Hepatocyte (in vitro differentiated cells): ENCODE measurements at places on chromosomes 1 and 21. TPM values are rescaled to one million over a fixed set of nuclear protein-coding genes. Genes with fewer than 3 reads are reported as not detected.

SLC45A1 gene
- total RNA-seq = 0.24 and 0.27 TPM in 2 replicates

DNA sequence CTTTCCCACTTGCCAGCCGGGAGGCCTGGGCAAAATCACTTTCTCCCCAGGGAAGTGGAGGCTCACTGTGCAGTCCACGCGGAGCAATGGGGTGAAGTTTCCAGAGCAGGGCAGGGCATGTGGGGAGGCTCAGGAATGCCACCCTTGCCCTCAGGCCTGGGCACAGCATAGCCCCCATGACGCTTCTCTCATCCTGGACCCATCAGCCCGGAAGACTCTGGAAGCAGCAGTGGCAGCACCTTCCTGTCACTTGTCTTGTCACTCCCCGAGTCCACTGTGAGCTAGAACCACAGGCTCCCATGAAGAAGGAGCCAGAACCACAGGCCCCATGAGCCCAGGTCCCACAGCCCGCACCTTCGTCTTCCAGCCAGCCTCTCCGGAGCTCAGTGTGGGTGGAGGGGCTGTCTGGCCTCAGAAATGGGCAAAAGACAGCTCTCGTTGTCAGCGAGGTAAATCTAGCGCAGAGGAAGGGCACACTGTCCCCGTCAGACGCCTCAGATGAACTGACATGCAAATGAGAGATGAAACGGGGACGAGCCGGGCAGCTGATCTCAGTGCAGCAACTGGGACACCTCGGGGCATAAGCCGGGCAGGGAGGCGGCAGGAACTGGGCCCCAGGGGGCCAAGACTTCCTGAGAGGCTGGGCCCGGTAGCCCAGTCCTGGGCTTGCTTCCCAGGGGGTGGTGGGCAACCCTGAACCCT lies 6.1 kb downstream of the PDE9A start:
- DNase-seq = no peak
- H3K4me1 ChIP-seq = peaks cover 20% of the 10 kb centered on the region
- H3K27me3 ChIP-seq = no peaks in the 10 kb centered on the region
- H3K27ac ChIP-seq = no peak overlapping the region
- H3K4me3 ChIP-seq = no peak overlapping the region

GRCh38 chr1:19436716-19437476 lies 48.4 kb downstream of the CAPZB start:
- no peaks in the 10 kb centered on the region for H3K36me3 ChIP-seq
- peak; percentile 69 for DNase-seq
- peaks cover 72% of the 10 kb centered on the region for H3K4me1 ChIP-seq
- no peak overlapping the region for H3K4me3 ChIP-seq
- H3K27ac ChIP-seq = peak overlapping the region; percentile 65

GRCh38 chr1:229563241-229563640 lies 4.7 kb upstream of the ABCB10 start:
- DNase-seq = no peak
- H3K4me1 ChIP-seq = peaks cover 5% of the 10 kb centered on the region
- H3K36me3 ChIP-seq = no peaks in the 10 kb centered on the region
- H3K27ac ChIP-seq = no peak overlapping the region

GRCh38 chr1:218493986-218494385 lies 148.8 kb downstream of the TGFB2 start:
- H3K4me3 ChIP-seq = no peak overlapping the region
- H3K4me1 ChIP-seq = no peaks in the 10 kb centered on the region
- DNase-seq = no peak
- no peaks in the 10 kb centered on the region for H3K36me3 ChIP-seq
- H3K27ac ChIP-seq = no peak overlapping the region

DNA sequence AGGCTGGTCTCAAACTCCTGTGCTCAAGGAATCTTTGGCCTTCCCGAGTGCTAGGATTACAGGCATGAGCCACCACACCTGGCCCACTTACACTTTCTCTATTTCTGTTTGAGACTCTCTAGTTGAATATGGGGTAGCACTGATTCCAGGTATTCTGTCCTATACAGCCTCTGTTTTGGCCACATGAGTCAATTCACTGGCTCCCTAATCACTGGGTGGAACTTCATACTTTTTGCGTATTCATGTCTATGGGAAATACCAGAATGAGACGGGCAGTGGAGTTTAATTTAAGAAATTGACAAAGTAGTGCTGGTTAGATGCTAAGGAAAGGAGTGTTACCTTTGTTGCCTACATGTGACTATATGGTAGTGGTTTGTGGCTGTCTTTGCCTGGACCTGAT lies 35.5 kb downstream of the MACF1 start:
- no peak for DNase-seq
- H3K27ac ChIP-seq = no peak overlapping the region
- H3K36me3 ChIP-seq = no peaks in the 10 kb centered on the region
- no peaks in the 10 kb centered on the region for H3K27me3 ChIP-seq
